ENCODE measurements at places on chromosomes 4 and X.
A peak's percentile ranks its signal among the peaks of the same experiment; 100 is the strongest.

GRCh38 chr4:17726911-17727310 is 54.5 kb downstream of the FAM184B start:
- DNase-seq, result no peak

DNA sequence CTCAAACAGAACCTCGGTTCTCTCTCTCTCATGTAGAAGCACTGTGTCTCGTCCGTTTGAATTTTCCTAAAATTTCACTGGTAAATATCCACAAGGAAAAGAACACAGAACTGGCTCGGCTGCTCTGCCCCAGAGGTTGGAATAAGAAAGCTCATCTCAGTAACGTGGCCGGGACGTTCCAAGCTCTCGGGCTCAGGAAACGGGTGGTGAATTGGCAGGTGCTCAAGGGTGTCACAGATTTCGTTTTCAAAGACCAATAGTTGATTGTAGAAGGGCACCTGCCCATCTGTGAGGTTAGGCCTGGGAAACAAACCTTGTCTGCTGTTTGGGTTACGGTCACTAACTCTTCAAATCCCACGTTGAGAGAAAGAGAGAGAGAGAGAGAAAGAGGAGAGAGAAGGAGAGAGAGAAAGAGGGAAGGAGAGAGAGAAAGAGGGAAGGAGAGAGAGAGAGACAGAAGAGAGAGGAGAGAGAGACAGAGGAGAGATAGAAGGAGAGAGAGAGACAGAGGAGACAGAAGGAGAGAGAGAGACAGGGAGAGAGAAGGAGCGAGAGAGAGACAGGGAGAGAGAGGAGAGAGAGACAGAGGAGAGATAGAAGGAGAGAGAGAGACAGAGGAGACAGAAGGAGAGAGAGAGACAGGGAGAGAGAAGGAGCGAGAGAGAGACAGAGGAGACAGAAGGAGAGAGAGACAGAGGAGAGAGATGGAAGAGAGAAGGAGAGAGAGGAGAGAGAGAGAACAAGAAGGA is 106.6 kb downstream of the CRLF2 start:
- DNase-seq, result no peak

DNA sequence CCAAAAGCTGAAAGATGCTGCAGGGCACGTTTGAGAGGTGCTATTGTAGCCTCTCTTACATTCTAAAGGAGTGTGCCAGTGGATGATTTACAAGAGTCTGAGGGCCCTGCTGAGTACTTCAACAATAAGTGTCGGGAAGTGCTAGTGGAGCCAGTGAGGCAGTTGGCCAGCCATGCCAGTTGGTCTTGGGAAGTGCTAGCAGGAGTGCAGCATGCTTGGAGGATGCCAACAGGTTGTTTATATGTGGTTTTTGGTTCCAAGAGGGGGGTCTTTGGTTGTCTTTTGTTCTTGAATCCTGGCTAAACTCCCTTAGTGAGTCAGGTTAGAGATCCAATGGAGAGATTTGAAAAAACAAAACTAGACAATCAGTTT is 335.3 kb downstream of the PABPC4L start:
- no peak for DNase-seq

GRCh38 chr4:15250021-15250441 is 177.8 kb upstream of the C1QTNF7 start:
- no peak for DNase-seq

- no peak for DNase-seq
Observed at GRCh38 chr4:87624698-87625097, 16.4 kb downstream of the DSPP start.

DNA sequence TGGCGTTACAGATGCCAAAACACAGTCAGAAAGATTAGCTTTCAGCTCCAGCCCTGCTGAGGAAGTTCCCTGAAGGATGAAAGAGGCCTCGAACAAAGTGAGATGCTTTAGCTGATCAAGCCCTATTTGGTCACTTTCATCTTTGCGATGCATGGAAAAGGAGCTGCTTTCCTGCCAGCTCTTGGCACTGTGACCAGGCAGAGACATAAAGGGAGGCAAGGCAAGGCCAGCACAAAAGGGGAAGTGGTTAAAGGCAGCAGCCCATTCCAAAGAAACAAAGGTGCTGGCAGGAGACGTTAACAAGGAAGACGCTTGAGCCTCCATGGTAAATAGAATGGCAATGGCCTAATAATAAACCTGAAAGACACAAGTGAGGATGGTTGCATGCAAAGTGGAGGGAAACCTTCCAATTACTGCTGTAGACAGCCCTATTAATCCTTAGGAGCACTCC is 617.1 kb upstream of the INTU start:
- DNase-seq, result no peak

DNA sequence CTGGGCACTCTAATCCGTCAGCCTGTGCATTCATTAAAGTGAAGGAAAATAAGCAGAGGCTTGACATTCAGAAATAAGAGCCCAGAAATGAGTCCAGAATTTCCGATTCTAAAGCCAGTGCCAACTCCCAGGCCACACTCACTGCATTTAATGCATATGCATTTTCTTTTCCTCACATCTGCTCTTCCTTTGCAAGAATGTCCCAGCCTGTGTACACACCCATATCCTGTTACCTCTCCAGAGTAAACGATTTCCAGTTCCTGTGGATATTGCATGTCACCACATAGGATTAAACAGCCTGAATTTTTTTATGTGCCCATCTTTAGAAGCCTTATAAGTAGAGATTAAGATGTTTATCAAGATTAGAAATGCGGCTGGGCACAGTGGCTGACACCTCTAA is 27.5 kb downstream of the ARX start:
- no peak for DNase-seq

- DNase-seq, result peak; percentile 85
Observed at GRCh38 chr4:12852338-12853307, 631.5 kb downstream of the RAB28 start.

DNA sequence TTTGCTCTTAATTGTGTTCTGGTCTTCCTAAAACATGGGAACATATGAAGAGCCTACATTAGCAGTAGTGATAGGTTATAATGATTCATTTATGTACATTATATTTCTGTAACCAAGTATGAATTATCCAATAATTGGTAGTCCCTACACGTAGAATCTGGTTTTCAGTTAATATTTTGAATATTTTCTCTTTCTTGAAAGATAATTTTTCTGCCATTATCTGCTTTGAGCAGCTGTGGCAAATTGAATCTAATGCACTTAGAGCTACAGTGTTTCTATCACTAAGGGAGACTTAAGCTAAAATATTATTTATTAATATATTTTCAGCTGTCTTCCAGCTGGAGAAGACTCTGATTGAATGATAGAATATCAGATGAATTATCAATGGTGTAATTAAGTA is 21.0 kb downstream of the CEP44 start:
- no peak for DNase-seq

DNA sequence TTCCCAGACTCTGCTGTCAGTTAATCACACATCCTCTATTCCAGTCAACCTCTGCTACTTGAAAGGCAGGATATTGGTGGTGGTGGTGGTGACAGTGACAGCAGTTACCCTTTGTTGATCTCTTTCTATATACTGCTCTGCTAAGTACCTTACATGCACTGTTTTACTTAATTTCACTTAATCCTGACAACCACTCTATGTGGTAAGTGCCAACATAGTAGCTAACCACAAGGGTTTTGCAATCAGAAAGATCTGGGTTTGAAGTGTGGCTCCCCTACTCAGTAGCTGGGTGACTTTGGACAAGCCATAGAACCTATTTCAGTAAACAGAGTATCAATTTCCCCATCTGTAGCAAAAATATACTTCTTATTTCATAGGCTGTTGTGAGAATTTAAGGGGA is 24.2 kb upstream of the F9 start:
- no peak for DNase-seq
